Psoas muscle (tissue), 8 donors: ENCODE measurements at places on chromosomes 11 and 22. TPM values are rescaled to one million over a fixed set of nuclear protein-coding genes. Genes with fewer than 3 reads are reported as not detected.

Gene EXT2
- 11.0 TPM for polyA plus RNA-seq

Gene TMEM121B
- 0.09 TPM for polyA plus RNA-seq

Gene TSSK2
- 0.14 TPM for polyA plus RNA-seq

Gene SMIM35
- polyA plus RNA-seq = not detected

Gene SLC5A12
- not detected for polyA plus RNA-seq
